NCI-H2081 (cell line): ENCODE measurements at places on chromosomes 12 and 14.

GRCh38 chr14:74841230-74842207 is 34.4 kb downstream of the PROX2 start:
- DNase-seq: no peak

DNA sequence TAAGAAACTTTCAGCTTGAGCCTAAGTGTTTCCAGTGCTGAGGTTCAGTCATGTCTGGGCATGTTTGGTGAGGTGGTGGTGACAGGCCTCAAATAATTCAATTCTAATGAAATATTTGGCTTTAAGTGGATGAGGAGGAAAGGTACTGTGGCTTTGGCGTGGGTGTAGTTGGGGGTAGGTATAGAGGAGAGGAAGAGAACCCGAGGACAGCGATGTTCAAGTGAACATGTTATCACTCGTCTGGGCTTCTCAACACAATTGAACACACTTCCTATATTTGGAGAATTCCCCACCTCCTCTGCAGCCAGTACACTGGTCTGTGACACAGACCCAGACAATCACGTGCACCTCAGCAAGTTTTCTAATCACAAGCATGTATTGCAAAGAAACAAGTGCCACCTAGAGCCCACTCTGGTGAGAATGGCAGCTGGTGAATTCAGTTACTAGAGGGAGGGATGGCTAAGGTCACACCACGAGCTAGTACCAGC is 53.0 kb downstream of the IFNG-AS1 start:
- no peak for DNase-seq

- DNase-seq: no peak
These were observed 47.9 kb downstream of the RPH3A start for GRCh38 chr12:112839386-112839972.

DNA sequence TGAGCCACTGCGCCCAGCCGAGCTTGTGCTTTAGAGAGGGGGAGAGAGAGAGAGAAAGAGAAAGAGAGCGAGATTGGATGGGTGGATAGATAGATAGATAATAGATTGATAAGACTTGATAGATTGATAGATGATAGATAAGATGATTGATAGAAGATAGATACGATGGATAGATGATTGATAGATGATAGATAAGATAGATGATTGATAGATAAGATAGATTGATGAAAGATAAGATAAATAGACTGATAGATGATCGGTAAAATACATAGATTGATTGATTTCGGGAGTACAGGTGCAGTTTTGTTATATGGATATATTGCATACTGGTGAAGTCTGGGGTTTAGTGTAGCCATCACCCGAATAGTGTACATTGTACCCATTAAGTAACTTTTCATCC is 65.9 kb downstream of the SPRING1 start:
- no peak for DNase-seq

DNA sequence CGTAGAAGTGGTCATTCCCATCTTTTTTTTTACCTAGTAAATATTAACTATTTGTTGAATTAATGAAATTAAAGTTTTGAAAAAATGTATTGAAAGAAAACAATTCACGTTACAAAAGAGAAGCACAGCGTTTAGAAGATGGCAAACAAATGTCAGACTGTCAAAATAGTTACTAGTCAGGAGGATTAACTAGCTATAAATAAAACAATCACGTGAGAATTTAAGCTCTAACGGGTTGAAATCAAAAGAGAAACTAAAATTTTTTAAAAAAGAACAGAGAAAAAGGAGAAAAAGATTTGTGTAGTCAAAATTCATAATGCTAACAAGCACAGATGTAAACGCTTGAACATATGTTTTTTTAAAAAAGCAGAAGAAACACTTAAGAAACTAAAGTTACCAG is 26.4 kb downstream of the DDHD1 start:
- DNase-seq: no peak

GRCh38 chr14:101888182-101888581 is 76.2 kb upstream of the DYNC1H1 start:
- DNase-seq: no peak

DNA sequence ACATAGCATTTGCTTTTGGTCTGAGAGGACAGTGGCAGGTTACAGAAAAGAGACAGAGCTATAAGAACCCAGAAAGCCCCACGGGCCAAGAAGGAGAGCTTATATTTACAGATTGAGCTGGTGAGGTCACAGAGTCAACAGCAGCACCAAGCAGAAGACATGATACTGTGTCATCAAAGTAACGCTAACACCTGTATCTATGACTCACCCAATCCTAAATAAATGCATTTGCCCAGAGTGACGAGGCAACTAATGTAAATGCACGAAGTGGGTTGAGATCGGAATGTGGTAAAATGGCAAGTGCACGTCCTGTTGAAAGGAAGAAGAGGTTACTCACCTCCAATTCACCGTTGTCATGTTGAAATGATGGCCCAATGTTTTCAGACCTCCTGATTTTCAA is 6.7 kb upstream of the CD163L1 start:
- no peak for DNase-seq

GRCh38 chr12:118645219-118645618 is 268.9 kb downstream of the SUDS3 start:
- DNase-seq: no peak

GRCh38 chr14:106522990-106523389 is 996.6 kb downstream of the TMEM121 start:
- DNase-seq: no peak

DNA sequence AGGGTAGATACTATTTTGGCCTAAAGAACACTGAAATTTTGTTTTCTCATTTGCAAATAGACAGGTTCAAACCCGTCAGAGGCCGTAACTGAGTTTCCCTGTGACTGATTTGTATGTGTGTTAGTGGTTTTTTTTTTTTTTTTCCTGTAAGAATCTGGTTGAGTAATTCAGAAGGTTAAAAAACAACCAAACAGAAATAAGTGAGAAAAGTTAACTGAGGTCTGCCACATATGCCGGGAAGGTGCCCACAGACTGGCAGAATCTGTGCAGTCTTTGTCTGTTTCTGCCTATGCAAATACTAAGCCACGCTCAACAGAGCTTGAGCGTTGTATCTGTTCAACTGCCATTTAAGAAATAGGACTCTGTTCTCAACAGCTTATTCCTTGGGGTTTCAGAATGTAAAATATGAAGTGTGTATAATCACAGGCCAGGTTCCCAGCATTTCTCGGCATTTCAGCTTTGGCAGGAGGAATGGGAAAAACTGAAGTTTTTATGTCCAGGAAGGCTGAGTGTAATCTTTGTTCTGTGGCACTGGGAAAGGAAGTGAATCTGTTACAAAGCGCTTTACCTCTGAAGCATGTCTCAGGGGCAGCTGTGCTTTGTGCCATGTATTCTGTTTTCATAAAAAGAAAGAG is 181.9 kb downstream of the PRKCH start:
- no peak for DNase-seq

GRCh38 chr12:61780435-61780834 is 479.8 kb upstream of the USP15 start:
- no peak for DNase-seq

DNA sequence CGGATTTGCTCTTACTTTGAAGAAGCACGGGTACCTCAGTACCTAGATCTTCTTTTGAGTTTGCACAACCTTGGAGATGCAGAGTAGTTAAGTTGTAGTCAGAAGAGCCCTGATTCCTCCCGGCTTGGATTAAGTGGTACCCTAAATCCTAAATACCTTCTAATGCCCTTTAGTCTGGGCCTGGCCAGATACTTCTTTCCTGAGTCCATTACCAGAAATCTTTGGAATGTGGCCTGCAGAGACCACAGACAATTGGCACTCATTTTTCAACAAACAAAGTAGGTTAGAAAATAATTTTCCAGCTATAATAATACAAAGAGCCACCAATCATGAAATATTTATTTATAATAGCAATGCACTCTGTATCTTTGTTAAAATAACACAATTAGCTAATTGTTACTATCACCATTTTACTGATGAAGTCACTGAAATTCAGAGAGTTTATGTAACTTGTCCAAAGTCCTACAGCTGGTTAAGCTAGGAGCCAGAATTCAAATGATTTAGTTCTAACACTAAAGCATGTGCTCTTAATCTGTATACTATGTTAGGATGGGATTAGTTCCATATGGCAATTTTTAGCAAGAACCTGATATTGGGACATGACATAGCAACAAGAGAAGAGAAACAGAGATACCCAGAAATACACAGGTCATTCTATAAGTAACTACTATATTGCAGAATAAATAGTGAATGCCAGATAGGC is 132.1 kb upstream of the PDZRN4 start:
- DNase-seq: no peak

GRCh38 chr12:22396253-22396652 is 61.7 kb upstream of the ST8SIA1 start:
- no peak for DNase-seq

GRCh38 chr12:132407451-132407961 is 78.1 kb upstream of the GALNT9 start:
- DNase-seq: no peak

DNA sequence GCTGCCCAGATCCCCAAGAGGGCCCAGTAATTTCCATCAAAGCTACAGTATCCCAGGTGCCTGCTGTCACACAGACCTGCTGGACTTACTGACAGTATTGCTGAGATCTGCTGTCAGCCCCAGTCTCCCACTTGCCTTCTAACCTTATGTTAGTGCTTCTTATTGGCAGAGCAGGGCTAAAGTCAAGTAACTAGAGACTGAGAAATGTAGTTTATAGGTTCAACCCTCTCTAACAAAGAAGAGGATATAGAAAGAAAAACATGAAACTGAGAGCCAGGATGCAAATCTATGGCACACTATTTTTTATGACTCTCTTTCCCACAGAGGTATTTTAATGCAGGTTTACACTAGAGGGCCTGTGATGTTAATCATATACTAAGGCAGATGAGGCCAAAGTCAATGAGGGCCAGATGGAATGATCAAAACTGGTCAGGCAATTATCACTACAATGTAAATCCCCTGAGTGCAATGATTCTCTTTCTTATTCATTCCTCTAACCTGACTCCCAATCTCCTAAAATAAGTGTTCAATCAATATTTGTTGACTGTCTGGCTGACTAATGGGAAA is 781.9 kb downstream of the VRK1 start:
- no peak for DNase-seq

- no peak for DNase-seq
These were observed 62.8 kb downstream of the HECTD4 start for GRCh38 chr12:112319395-112319794.

DNA sequence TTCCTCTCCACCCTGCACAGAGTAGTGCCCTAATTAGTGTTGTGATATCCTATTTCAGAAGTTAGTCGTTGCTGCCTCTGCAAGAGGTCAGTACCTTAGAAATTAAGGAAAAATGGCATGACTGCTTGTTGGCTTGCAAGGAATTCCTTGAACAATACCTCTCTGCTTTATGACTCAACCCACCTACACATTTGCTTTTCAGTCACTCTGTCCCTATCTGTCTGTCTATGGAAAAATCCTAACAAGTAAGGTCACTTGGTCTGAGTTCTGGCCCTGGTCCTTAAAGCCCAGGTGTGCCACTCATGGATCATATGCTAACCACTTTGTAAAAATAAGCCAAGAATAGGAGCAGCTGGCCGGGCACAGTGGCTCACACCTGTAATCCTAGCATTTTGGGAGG is 116.4 kb upstream of the ATF1 start:
- no peak for DNase-seq

DNA sequence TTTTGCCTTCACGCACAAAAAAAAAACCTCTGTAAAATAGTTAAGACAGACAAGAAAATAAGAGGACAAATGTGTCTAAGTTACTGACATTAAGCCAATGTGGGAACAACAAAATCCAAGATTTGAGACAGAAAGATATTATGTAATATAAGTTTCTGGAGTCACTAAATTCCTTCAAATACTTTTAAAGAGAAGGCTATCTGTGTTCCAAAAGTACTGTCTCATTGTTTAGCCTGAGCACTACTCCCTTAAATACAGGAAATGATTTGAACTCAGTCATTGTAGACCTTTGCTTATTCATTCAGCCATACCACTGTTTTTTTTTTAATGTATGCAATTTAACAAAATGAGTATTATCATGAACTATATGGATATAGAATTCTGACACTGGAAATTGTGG is 82.7 kb upstream of the KITLG start:
- no peak for DNase-seq

GRCh38 chr12:62106547-62107185 is 153.5 kb upstream of the USP15 start:
- no peak for DNase-seq

DNA sequence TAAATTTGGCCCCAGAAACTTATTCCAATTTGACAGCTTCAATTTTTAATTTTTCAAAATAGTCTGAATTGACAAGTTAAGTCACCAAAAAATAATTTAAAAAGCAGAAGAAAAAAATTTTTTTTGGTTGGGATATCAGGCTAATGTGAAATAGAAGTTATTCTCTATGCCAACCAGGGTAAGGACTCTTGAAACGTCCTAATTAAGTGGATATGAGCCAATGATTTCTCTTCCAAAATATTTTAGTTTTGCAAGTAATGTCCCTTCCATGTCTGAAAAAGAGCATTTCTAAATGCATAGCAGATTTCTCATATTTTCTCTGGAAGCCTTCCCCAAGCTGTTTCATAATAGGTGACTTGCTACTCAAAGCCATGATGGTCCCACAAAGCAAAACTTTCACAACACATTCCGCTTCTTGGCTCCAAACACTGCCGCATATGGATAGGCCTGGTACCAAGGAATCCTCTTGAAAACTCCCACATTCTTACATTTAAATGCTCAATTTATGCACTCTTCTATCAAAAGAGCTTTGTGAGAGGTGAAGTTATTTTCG is 65.1 kb downstream of the SIX6 start:
- no peak for DNase-seq

- DNase-seq: no peak
These were observed 173.0 kb upstream of the WSCD2 start for GRCh38 chr12:107955966-107956643.

GRCh38 chr12:53738406-53739213 is 11.4 kb upstream of the CALCOCO1 start:
- no peak for DNase-seq

- DNase-seq: no peak
These were observed 13.8 kb downstream of the NFKBIA start for GRCh38 chr14:35390577-35391387.

GRCh38 chr12:89765959-89766824 is 57.6 kb upstream of the ATP2B1 start:
- DNase-seq: no peak

GRCh38 chr14:99117671-99118045 is 154.3 kb downstream of the BCL11B start:
- no peak for DNase-seq

DNA sequence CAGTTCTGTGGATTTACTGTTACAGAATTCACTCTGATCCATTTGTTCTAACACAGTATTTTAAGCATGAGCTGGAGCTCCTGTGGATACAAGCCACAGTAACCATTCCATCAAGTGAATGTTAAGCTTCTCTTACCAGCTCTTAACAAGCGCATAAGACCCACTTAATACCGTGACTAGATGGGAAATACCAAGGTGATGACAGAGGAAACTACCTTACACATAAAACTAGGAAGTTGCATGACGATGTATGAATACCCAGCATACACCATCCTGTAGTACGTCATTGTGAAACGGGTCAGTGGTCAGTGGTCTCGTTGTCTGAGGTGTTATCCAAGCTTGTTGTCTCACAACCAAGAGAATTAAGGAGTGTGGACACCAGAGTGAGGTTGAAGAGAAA is 2.0 kb upstream of the GALC start:
- no peak for DNase-seq

DNA sequence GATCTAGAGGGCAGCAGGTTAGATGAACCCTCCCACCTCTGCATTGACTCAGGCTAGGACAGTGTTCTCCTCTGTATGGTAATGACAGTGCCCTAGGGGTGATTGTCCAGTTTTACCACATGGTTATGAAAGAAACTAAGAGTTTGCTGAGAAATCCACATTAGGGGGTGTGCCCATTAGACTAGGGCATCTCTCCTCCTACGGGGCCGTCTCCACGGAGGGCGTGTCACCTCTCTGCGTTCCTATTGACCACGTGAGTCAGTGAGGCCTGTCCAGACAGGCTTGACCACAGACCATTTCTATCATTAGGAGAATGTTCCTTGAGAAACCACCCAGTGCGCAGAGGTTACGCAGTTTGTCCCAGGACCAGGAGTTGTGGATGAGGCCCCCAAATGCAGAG is 8.3 kb downstream of the MVK start:
- no peak for DNase-seq
